ENCODE measurements at places on chromosomes 12 and 14.

GRCh38 chr12:64521833-64522232 lies 69.9 kb downstream of the TBK1 start:
- DNase-seq: no peak

- no peak for DNase-seq
Measured at GRCh38 chr14:32087173-32087861, 10.2 kb downstream of the ARHGAP5 start.

DNA sequence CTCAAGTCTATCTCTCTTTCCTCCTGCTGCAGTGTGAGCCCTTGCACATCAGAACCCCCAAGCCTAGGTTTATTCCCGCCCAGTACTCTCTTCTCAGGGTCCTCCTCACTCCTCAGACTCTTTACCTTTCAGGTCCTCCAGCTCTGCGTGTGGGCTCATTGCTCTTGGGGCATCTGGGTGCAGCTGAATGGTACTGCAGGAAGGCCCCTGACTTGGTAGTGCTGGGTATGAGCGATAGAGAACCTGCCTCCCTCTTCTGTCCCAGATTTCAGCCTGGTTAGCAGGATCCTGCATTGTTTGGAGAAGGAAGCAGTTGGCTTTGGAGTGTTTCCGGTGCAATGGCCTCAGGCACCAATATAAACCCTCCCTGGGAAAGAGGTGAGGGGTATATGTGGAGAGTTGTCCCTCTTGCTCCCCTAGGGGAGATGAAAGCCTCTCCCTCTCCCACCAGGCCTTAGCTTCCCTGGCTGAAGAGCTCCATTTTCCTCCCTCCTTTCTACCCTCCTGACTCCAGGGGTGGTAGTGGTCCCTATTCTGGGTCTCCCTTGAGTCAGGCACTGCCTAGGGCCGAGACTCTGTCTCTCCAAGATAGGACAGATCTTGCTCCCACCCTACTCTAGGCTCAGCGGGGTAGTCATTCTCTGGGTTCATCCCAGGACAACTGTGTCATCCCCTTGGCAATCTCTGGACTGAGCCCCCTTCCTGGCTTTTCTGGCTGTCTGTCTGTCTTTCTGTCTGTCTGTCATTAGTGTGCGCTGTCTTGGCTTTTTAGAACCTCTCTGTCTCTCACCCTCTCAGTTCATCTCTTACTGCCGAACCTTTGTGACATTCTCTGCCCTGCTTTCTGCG lies 3.8 kb downstream of the LRP1 start:
- DNase-seq: no peak

- no peak for DNase-seq
Measured at GRCh38 chr12:127729381-127729780, 537.6 kb upstream of the TMEM132C start.

DNA sequence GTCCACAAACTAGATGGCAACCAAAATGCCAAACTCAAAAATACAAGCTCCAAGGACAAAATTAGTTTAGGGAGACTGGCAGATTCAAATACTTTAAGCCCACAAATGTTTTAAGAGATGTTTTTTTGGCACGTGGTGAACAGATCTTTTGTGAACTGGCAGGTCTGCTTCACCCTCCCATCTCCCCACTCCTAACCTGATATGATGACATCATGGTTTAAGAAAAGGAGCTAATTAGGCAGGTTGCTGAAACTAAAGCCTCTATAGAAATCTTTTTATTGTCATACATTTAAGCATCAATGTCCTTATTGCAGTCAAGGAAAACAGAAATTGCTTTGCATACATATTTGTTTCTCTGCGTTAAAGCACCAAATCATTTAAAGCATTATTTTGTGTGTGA lies 5.8 kb downstream of the LRIG3 start:
- no peak for DNase-seq

DNA sequence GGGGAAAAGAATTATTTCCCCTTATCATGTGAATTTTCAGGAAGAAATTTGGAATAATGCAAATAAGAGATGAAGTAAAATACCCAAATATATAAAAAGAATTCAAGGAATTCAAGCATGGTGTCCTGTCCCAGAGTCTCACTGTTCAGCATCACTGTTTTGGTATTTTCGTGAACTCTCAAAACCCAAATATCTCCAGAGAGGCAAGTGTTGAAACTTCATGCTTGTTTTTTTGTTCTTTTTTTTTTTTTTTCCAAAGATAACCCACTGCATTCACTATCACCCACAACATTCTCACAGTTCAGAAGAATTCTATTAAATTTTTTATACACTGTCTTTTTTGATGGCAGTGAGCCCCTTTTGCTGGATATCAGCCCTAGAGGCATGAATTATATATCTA lies 354.9 kb downstream of the DIO2 start:
- no peak for DNase-seq

GRCh38 chr12:50537538-50537919 lies 32.7 kb downstream of the DIP2B start:
- no peak for DNase-seq

DNA sequence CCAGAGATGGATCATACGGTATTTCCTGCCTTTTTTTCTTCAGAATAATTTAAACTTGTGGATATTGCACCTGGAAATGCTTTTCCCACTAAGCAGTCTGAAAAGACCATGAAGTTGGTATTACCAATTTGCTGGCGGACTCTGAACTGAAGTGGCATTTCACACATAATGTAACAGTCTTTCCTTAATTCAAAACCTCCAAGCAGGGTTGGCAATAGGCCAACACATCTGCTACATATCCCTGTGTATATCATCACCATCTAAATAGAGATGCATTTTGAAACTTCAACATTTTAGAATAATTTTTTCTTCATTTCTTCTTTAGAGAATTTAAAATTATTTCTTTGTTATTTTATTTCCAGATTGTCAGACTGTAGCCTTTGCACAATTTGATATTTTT lies 100.5 kb downstream of the TSPAN8 start:
- no peak for DNase-seq

- DNase-seq: peak; percentile 62
Measured at GRCh38 chr12:117189725-117190209, 503 bp downstream of the FBXO21 start.

- DNase-seq: no peak
Measured at GRCh38 chr12:12784116-12784515, 1.3 kb upstream of the APOLD1 start.

DNA sequence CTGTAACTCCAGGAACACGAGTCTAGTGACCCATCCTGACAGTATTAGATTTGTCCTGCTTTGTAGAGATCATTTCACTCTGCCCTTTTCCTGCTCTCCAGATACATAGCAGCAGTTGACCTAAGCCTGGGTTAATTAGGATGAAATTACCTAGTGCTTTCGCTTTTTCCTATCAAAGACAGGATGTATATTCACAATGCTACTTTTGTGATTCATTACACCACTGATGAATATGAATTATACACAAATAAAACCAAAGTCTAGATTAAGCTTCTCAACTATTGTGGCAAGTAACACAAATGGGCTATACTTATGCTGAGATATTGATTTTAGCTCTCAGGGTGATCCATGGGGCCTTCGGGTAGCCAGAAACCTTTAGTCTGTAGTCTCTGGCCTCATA lies 17.9 kb downstream of the CERS5 start:
- no peak for DNase-seq

GRCh38 chr12:47267571-47267970 lies 187.8 kb upstream of the AMIGO2 start:
- no peak for DNase-seq

- no peak for DNase-seq
Measured at GRCh38 chr12:100263131-100263530, 3.7 kb downstream of the DEPDC4 start.

DNA sequence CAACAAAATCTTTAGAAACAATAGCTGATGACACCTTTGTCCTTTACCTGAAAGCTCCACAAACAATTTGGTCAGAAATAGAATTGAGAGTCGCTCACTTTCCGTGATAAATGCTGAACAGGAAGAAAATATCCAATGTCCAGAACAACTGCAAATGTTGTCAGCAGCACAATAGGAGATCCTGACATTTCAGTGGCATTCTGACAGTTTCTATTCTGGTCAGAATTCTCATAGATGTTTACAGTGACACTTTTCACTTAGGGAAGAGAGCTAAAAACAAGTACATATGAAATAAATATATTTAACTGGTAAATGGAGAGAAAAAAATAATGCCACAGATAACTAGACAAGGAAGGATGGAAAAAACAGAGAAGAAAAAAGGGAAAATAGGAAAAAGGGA lies 39.1 kb downstream of the MAGOHB start:
- DNase-seq: no peak

DNA sequence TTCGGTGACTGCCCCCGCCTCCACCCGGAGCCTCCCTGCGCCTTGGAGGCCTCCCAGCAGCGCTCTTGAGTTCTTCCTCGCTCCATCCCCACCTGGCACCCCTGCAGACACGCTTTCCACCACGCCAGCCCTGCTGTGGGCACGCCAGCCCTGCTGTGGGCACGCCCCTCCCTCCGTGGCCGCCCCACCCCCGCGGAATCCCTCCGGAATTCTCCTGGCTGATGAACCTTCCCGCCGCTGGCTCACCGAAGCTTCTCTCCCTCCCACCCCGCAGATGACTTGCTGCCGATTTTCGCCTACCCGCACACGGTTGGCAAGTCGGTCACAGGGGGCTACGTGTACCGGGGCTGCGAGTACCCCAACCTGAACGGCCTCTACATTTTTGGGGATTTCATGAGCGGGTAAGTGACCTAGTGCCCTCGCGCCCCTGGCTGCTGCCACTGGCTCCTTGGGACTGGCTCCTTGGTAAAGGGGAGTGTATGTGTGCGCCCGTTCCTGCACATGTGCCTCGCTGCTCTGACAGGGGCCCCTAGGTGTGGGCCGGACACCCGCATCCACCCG lies 15.2 kb downstream of the HHIPL1 start:
- DNase-seq: no peak

DNA sequence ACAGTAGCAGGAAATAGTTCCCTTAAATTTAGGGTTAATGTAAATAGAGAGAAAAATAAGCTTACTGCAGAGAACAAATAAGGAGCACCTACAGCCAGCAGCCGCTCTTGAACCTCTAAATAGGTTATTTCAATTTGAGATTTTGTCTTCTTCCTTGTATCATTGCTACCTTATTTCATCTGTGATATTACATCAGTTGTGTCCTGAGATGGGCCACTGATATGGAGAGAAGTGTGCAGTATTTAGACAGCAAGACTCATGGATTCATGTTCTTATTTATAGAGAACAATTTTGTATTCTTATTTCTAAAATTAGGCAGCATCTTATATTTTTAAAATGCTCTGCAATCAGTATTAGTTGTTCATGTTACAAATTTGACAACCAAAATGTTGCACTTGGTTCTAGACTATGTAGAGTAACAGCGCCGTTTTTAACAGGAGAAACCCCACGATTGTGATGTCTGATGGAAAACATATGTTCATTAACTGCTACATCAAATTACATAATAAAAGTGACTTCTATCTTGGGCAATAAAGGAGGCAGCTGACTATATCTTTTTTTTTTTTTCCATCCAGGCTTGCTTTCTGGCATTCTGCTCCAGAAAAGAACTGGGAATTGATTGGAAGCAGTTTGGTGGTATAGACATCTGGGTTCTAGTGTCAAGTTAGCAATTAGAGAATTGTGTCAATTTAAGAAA lies 117.9 kb downstream of the CAND1 start:
- DNase-seq: no peak

- DNase-seq: no peak
Measured at GRCh38 chr12:58860788-58861240, 59.5 kb downstream of the LRIG3 start.

DNA sequence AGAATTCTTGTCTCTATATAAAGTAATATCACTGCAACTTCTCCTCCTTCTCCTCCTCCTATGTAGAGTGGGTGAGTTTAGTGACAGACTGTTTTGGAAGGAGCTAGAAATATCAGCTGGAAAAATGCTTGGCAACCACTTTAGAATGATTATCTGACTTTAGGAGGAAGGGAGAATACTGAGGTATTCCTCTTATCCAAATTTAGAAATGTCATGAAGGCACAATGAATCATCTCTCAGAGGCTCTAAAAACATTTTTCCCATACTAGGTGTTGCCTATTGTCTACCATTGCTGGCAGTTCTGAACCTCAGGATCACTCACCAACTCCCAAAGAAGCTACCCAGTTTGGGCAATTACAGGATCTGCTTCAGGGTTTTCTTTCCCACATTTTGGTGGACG lies 306.6 kb upstream of the ATP2B1 start:
- no peak for DNase-seq

- no peak for DNase-seq
Measured at GRCh38 chr12:57895389-57896114, 45.8 kb upstream of the ATP23 start.

DNA sequence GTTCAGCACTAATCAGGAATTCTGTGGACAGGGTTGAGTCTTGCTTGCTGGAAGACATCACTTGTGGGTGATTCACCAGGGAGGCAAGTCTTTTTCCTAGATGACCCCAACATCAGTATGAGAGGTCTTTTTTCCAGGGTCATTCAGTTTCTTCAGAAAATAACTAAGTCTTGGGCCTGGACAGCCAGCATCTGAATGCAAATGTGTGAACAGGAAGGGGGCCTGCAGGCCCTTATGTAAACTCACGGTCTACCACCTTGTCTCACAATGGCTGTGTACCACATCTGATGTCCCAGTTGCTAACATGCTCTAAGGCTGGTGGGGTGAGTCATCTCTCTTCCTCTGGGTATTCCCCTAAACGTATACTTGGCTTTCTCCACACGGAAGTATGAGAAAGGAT lies 79.2 kb downstream of the HECTD4 start:
- DNase-seq: peak; percentile 93

GRCh38 chr12:24848941-24849477 lies 99.9 kb downstream of the BCAT1 start:
- no peak for DNase-seq

DNA sequence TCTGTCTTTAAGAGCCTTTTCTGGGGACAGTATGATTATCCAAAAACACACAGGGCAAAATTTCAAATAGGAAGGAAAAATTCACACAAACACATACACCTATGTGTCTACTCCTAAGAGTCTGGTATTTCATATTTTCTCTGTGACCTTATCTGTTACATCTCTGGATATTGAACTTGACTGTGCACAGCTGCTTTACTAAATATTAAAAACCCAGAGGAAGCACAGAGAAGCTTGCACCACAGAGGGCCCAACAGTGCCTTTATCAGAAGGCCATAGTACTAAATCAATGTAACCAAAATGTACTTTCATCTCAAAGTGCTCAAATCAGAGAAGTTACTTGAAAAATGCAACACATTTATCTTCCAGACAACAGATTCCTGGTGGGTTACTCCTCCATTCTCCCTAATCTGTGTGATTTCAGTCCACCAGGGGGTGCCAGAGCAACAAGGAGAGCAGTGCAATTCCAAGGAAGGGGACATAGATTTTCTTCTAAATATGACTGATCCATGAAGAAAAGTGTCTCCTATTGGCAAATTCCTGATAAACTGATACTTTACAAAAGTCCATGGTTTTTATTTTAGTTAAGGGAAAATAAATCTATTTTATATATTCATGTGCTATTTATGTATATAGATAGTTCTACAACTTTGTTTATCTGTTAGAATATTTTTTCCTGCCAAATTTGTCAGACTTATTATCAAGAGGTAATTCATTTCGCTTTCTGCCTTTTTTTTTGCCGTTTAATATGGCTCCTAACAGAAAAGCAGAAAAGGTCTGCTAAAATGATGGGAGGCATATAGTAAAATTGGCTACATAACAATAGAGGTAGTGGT lies 617.6 kb downstream of the LRFN5 start:
- no peak for DNase-seq

- DNase-seq: no peak
Measured at GRCh38 chr12:125528281-125528680, 463.0 kb downstream of the AACS start.

GRCh38 chr12:89343127-89343526 lies 9.2 kb downstream of the DUSP6 start:
- DNase-seq: no peak

- DNase-seq: no peak
Measured at GRCh38 chr14:100425429-100425827, 102.3 kb downstream of the SLC25A47 start.

- no peak for DNase-seq
Measured at GRCh38 chr12:62899568-62900390, 35.2 kb downstream of the PPM1H start.

- no peak for DNase-seq
Measured at GRCh38 chr12:15336768-15337553, 14.7 kb downstream of the PTPRO start.

Data from T-helper 2 cell (primary cell).